WTC11 (cell line): ENCODE measurements at places on chromosomes 11 and 22.

- DNase-seq = no peak
- H3K4me3 ChIP-seq = no peak overlapping the region
- no peaks in the 10 kb centered on the region for H3K36me3 ChIP-seq
- H3K27ac ChIP-seq = peak overlapping the region; percentile 86
Observed at GRCh38 chr22:40196628-40197360, 19.1 kb downstream of the TNRC6B start.

DNA sequence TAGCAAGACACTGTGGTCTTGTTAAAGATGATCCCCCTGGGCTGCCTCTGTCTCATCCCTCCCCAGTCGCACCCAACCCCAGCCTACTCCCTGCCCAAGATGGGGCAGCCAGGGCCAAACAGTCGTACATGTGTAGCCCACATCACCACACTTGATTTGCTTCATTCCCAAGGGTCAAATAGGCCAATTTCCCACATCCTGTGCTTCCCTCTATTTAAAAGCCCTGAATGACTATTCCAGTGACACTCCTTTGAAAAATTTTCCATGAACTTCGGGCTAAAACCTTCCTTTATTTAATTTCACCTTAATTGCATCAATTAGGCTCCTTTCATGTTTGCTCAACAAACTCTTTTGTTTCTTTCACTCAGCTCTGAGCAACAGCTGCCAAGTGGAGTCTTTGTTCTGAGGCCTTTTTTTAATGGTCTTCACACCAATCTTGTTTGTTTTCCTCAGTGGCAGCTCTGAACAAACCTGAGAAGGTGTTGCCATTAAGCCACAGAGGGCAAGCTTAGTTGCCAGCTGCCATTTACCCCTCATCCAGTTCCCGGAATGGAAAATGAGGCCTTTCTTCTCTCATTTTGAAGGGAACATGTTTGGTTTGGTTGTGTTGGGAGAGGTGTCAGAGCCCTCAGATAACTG, 126.9 kb downstream of the APIP start:
- peaks cover 5% of the 10 kb centered on the region for H3K36me3 ChIP-seq
- H3K27me3 ChIP-seq = no peaks in the 10 kb centered on the region; the same call in 1 of the 2 replicates
- peaks cover 19% of the 10 kb centered on the region for H3K4me1 ChIP-seq
- no peak for DNase-seq
- H3K4me3 ChIP-seq = no peak overlapping the region

DNA sequence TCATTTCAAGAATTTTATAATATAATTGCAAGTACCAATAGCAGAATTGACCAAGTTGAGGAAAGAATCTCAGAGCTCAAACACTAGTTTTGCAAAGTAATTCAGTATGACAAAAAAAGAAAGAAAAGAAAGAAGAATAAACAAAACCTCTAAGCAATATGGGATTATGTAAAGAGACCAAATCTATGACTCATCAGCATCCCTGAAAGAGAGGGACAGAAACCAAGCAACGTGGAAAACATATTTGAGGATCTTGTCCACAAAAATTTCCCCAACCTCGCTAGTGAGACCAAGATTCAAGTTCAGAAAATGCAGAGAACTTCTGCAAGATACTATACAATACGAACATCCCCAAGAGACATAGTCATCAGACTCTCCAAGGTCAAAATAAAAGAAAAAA, 203.7 kb upstream of the DDI1 start:
- DNase-seq = no peak
- H3K36me3 ChIP-seq = peaks cover 5% of the 10 kb centered on the region; the same call in 1 of the 2 replicates
- no peak overlapping the region for H3K27ac ChIP-seq
- H3K4me3 ChIP-seq = no peak overlapping the region

GRCh38 chr11:30155428-30155827, 75.4 kb upstream of the FSHB start:
- H3K36me3 ChIP-seq = no peaks in the 10 kb centered on the region
- no peak overlapping the region for H3K4me3 ChIP-seq
- peaks cover 9% of the 10 kb centered on the region for H3K4me1 ChIP-seq
- no peak for DNase-seq
- peaks cover 3% of the 10 kb centered on the region for H3K27me3 ChIP-seq

DNA sequence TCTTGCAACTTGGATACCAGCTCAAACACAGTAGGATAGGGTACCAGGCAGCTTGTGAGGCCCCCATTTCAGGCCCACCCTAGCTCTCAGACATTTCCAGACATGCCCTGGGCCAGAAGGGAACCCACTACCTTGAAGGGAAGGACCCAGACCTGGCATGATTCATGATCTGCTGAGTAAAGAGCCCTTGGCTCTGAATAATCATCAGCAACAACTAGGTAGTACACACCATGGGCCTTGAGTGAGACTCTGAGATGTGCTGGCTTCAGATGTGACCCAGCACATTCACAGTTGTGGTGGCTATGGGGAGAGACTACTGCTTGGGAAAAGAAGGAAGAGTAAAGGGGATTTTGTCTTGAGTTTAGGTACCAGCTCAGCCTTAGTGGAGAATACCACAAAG, 23.6 kb downstream of the JRKL start:
- H3K27me3 ChIP-seq = peaks cover 6% of the 10 kb centered on the region
- peaks cover 7% of the 10 kb centered on the region; the same call in 1 of the 2 replicates for H3K4me1 ChIP-seq
- H3K4me3 ChIP-seq = no peak overlapping the region
- no peak overlapping the region for H3K27ac ChIP-seq
- peaks cover 12% of the 10 kb centered on the region for H3K36me3 ChIP-seq

DNA sequence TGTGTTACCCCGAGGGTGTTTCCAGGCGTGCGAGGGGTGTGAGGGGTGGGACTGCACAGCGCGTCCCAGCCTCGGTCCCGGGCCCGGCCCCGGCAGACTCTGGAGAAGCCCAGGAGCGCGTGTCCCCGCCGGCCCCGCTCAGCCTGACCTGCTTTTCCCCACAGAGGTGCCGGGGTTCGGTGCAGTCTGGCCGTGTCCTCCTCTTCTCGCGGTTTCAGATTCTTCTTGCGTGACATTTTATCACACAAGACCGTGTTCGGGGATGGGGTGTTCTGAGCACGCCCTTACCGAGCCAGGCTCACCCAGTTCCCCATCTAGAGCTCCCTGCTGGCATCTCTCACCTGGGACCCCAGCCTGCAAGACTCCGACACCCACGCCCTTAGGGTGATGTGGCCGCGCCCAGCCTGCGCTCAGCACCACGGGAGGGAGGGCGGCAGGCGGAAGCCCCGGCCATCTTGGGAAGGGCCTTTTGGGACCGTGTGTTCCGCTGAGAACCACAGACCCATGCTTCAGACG, 775.6 kb downstream of the BRD1 start:
- DNase-seq = no peak
- H3K27ac ChIP-seq = peak overlapping the region; percentile 64
- no peaks in the 10 kb centered on the region for H3K36me3 ChIP-seq
- H3K27me3 ChIP-seq = no peaks in the 10 kb centered on the region; the same call in 1 of the 2 replicates

- DNase-seq = peak; percentile 72
- no peak overlapping the region for H3K4me3 ChIP-seq
- no peaks in the 10 kb centered on the region for H3K36me3 ChIP-seq
- H3K27me3 ChIP-seq = peaks cover 97% of the 10 kb centered on the region
- no peak overlapping the region for H3K27ac ChIP-seq
Observed at GRCh38 chr11:64040684-64041322, 5.1 kb downstream of the FLRT1 start.

DNA sequence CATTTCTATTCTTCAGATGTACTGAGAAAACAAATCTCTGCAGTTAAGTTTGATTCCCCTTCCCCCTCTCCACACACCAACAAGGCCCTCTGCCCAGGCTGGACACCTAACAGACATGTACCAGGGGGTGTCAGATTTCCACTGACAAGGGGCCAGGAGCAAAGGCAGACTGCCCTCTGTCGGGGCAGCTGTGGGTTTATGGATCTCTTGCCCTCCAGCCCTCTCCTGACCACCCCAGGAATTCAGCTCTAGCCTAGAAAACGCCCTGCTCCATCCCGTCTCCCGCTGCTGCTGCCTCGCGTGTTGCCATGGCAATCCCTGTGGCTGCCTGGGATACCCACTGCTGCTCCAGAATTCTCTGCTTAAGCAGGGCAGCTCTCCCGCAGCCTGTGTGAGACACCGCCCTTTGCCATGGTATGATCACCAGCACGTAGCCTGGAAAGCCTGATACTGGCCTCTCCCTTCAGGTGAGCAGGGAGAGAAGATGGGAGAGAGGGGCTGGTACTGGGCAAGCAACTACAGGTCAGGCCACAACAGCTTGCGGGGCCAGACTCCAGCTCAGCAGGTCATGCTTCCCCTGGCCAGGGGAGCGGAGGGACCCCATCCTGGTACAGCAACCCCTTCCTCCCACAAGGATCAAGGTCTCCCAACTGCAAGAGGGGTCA, 41.6 kb downstream of the BUD13 start:
- H3K4me1 ChIP-seq = peaks cover 39% of the 10 kb centered on the region
- H3K4me3 ChIP-seq = no peak overlapping the region
- no peaks in the 10 kb centered on the region for H3K36me3 ChIP-seq
- DNase-seq = peak; percentile 61
- H3K27me3 ChIP-seq = no peaks in the 10 kb centered on the region
- H3K27ac ChIP-seq = no peak overlapping the region

DNA sequence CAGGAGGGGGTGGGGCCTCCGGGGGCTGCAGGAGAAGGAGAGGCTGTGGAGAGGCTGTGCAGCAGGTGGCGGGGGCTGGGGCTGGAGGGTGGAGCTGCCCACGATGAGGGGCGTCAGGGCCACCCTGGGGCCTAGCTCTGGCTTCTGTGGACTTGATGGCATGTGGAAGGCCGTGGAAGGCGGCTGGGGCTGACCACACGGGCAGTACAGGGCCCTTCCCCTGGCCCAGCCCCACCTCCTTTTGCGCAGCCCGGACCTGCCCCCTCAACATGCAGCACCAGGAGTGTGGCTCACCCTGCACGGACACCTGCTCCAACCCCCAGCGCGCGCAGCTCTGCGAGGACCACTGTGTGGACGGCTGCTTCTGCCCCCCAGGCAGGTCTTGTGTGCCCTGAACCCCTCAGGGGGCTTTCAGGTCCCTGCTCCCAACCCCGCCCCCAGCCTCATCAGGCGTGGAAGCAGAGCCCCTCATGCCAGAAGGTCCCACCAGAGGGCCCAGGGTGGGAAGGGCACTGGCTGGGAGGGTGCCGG, 6.1 kb downstream of the MUC5B start:
- H3K4me1 ChIP-seq = peaks cover 2% of the 10 kb centered on the region
- H3K27ac ChIP-seq = no peak overlapping the region
- H3K36me3 ChIP-seq = no peaks in the 10 kb centered on the region
- H3K4me3 ChIP-seq = no peak overlapping the region
- H3K27me3 ChIP-seq = no peaks in the 10 kb centered on the region

DNA sequence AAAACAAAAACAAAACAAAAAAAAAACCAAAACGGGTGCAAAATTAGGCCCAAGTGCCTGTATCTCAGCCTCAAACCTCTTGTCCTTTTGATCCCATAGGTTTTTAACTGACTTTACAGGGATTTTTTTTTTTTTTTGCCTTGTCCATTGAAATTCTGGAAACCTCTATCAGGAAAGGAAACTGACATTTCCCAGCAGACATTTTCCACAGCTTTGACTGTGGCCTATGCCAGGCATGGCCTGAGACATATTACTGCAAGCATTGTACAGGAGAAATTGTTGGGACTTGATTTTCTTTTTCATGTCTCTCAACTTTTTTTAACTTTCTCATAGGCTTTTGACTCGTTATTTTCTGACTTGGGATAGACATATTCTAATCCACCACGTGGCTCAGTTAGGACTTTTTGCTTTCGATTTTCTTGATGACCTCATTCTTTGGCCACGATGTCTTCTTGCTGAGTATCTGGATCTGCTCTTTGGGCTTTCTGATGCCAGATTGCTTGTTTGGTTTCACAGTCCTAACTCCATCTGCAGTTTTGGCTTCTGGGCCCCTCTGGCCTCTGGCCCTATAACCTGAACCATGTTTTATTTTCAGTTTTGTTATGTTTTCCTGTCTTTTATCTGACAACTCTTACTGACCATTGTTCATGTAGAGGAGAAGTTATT, 336.1 kb upstream of the C11orf87 start:
- no peak overlapping the region for H3K4me3 ChIP-seq
- H3K36me3 ChIP-seq = peaks cover 14% of the 10 kb centered on the region
- no peaks in the 10 kb centered on the region for H3K27me3 ChIP-seq
- no peak overlapping the region for H3K27ac ChIP-seq

DNA sequence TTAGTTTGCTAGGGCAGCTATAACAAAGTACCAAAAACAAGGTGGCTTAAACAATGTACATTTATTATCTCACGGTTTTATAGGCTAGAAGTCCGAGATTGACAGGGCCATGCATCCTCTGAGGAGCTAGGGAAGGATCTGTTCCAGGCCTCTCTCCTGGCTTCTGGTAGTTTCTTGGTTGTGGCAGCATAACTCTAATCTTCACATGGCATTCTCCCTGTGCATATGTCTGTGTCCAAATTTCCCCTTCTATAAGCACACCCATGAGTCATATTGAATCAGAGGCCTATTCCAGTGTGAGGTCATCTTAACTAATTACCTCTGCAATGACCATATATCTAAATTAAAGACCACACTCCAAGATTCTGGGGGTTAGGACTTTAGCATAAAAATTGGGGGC, 31.3 kb upstream of the MMP13 start:
- H3K4me3 ChIP-seq = no peak overlapping the region
- no peaks in the 10 kb centered on the region for H3K36me3 ChIP-seq
- H3K4me1 ChIP-seq = peaks cover 4% of the 10 kb centered on the region
- no peak for DNase-seq
- H3K27me3 ChIP-seq = no peaks in the 10 kb centered on the region; the same call in 1 of the 2 replicates
- H3K27ac ChIP-seq = no peak overlapping the region

DNA sequence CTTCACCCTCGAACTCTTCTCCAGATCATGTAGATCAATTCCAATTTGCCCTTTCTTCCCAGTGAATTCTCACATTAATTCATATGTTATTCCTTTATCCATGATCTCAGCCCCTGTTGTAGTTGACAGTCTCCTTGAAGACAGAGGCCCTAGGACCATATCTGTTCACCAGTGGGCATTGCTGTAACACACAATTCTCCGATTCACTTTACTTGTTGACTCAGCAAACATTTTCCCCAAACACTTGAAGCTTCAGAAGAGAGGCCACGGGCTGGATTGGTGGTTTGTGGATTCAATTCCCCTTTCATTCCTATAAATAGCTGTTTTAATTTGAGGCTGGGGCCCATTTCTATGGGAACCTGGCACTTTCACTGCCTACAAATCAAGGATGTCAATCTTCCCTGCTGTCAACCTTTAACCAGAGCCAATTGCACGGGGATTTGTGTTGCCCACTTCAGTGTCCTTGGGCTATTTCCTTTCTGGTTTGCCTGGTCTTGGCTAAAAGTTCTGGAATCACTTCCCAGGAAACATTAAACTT, 393.0 kb upstream of the KIRREL3 start:
- no peak overlapping the region for H3K4me3 ChIP-seq
- no peak for DNase-seq
- H3K4me1 ChIP-seq = peaks cover 17% of the 10 kb centered on the region
- no peak overlapping the region for H3K27ac ChIP-seq
- H3K27me3 ChIP-seq = no peaks in the 10 kb centered on the region; the same call in 1 of the 2 replicates
- no peaks in the 10 kb centered on the region; the same call in 1 of the 2 replicates for H3K36me3 ChIP-seq

DNA sequence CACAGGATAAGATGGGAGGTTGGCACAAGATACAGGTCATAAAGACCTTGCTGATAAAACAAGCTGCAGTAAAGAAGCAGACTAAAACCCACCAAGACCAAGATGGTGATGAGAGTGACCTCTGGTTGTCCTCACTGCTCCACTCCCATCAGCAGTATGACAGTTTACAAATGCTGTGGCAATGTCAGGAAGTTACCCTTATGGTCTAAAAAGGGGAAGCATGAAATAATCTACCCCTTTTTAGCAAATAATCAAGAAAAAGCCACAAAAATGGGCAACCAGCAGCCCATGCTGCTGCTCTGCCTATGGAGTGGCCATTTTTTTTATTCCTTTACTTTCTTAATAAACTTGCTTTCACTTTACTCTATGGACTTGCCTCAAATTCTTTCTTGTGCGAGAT, 8.7 kb upstream of the PIWIL4 start:
- H3K36me3 ChIP-seq = no peaks in the 10 kb centered on the region
- no peak overlapping the region for H3K4me3 ChIP-seq
- H3K27me3 ChIP-seq = no peaks in the 10 kb centered on the region
- DNase-seq = no peak

GRCh38 chr22:26735019-26735409, 77.6 kb downstream of the MIAT start:
- H3K27me3 ChIP-seq = no peaks in the 10 kb centered on the region
- no peak overlapping the region for H3K4me3 ChIP-seq
- H3K4me1 ChIP-seq = peaks cover 21% of the 10 kb centered on the region
- no peaks in the 10 kb centered on the region; the same call in 1 of the 2 replicates for H3K36me3 ChIP-seq
